ENCODE measurements at places on chromosomes 12 and 14.

- DNase-seq, result peak; percentile 89
These were observed 5.7 kb downstream of the WNT5B start for GRCh38 chr12:1634590-1635191.

GRCh38 chr14:56162476-56162875 is 44.3 kb downstream of the PELI2 start:
- DNase-seq, result no peak

GRCh38 chr14:70149596-70150165 is 39.1 kb downstream of the SLC8A3 start:
- DNase-seq, result no peak

DNA sequence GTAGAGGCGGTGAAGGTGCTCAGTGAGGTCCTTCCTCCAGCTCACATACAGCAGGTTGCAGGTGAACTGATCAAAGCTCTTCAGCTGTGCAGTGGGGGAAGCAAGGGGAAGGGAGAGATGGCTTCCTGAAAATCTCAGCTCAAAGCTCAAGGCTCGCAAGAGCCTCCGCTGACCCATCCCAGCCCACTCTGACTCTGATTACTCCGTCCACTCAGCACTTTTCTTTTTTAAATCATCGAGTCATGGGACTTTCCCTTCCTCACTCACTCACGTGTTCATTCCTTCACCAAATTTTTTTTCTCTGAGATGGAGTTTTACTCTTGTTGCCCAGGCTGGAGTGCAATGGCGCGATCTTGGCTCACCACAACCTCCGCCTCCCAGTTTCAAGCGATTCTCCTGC is 4.7 kb downstream of the ABCD4 start:
- DNase-seq, result no peak

DNA sequence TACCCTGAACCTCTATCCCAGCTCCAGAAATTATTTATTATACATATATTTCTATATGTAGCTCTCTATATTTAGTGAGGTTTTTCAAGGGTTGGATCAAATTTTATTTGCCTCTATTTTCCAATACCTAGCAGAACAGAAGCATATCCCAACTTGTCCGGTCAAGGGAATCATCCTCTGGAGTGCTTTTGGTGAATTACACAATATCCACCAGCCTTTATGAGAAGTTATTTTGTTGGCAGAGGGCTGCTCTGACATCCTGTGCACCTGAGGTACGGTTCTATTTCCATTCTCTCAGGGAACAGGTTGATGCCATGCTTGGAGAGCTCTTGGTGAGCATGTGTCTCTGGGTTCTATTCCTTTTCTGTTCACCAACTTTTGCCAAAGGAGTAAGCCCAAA is 1056.4 kb downstream of the GALC start:
- no peak for DNase-seq

DNA sequence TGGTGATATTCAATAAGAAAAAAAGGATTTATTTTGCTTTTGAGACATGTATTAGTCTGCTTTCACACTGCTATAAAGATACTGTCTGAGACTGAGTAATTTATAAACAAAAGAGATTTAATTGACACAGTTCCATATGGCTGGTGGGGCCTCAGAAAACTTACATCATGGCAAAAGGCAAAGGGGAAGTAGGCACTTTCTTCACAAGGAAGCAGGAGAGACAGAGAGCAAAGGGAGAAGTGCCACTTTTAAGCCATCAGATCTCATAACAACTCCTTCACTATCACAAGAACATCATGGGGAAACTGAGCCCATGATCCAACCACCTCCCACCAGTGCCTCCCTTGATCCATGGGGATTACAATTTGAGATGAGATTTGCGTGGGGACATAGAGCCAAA is 43.9 kb downstream of the BHLHE41 start:
- DNase-seq, result no peak

GRCh38 chr14:74142523-74142922 is 57.8 kb downstream of the LIN52 start:
- no peak for DNase-seq

GRCh38 chr14:50736932-50737419 is 68.9 kb upstream of the SAV1 start:
- DNase-seq, result no peak

DNA sequence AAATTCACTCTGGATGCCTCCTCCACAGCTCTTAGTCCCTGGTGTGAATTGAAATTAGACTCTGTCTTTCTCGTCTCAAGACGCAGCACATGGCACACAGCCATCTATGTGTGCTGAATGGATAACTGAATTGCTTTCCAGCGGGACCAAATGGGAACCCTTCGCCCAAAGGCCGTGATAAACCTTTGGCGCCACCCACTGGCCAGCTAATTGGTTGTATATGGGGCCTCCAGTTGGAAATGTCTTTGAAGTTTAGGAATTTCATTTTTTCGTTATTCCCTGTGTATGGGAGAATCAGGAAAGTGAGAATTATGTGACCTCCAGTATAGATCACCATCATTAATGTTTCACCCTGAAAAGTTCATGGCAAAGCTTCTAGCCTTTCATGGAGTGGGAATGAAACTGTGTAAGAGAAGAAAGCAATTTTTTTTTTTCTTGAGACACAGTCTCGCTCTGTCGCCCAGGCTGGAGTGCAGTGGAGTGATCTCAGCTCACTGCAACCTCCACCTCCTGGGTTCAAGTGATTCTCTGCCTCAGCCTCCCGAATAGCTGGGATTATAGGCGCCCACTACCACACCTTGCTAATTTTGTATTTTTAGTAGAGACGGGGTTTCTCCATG is 9.8 kb upstream of the HSP90AA1 start:
- DNase-seq, result peak; percentile 76

DNA sequence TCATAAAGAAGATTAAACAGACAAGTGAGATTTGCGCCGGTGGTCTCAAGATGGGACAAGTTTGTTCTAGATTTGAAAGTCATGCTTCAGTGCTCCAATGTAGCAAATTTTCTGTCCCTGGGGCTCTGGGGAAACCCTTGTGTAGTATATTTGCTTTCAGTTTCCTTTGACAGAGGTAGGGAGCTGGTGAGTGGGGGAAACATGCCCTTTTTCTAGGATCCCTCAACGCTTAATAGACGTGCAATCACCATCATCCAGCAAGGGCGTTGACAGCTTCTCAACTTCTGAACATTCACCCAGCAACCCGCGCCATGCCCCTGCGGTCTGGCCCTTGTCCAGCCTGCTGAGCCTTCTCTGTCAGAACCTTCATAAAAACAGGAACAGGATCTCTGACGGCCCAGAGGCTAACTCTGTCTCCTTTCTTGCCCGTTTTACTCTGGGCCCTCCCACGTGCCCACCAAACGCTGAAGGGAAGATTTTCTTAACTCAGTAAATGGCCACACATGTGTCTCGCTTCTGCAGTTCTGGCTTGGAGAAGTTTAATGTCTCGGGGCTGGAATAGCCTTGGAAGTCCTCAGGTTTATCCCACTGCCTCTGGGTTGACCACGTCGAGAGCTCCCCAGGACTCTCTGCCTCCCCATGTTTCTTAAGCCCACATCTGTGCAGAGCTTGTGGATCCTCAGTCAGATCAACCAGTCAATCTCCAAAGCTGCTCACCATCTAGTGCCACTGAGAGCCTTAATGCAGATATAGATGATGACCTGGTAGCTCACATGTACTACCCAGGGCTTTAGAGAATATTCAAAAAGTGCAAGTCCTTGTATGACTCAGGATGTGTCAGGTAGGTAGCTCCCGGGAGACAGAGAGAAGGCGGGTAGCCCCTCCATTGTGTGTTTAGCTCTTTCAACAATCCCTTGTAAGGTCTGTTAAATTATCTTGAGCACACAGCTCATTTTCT is 58.1 kb upstream of the CCND2 start:
- peak; percentile 20 for DNase-seq

DNA sequence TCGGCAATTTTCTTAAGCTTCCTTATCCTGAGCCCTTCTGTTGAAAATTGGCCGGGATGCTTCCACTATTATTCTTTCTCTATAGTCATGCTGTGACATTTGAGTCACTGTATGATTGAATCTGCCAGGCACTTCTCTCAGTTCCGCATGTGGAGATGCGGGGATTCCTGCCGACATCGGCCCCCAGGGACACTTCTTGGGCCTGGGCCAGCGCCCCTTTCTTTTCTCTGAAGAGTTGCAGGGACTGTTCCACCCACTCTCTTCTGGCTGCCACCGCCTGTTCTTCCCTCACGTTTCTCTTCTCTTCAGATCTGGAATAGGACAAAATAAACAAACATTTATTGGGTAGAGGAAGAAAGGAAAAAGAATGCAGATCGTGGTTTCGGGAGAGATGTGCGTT is 310.1 kb downstream of the ETNK1 start:
- DNase-seq, result peak; percentile 50

GRCh38 chr12:110246636-110247339 is 34.3 kb upstream of the ATP2A2 start:
- DNase-seq, result no peak

DNA sequence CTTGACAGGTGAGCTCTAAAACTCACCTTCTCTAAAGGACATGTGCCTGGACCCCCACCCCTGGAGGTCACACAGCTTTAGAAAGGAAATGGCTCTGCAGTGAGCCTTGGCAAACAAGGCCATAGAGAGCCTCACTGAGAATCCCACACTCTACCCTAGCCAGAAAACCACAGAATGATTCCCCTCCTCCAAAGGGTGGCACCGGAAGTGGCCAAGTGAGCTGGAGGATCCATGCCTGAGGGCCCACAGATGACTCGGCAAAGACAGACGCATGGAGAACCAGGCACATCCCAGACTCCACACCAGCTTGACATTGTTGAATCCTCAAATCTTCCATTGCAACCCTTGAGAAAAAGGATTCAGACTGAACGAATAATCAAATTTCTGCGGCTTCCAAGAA is 54.2 kb upstream of the PTHLH start:
- DNase-seq, result no peak

DNA sequence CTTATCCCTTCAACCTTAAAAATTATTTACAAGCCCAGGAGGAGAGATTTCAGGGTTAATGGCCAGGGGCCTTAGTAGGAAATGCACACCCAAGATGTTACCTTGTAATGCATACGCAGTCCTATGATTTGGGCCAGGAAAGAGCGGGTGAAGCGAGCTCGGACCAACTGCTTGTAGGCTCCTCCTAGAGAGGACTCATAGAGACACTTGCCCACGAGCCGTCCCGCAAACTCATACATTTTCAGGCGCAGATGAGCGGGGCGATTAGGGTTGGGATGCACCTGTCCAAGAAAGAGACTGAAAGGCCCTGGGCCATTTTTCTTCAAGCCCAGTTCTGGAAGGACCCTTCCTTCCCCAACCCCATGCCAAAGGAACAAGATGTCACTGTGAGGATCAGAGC is 43.0 kb downstream of the AREL1 start:
- DNase-seq, result no peak

DNA sequence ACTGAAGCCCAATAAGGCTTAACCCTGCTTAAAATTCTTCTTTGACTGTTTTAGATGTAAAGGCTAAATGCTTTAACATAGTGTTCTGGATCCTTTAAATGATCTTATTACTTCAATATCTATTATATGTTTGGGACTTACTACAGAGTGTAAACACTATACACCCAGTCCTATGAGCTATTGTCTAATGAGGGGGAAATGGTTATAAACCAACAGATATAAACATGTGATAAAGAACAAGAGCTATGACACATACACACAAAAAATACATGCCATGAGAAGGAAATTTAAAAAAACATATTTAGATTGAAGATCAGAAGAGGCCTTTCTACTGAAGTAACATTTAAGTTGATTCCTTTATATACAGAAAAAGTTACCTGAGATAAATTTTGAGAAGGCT is 505.1 kb downstream of the FOXG1 start:
- no peak for DNase-seq

GRCh38 chr14:84694161-84694560 is 835.8 kb upstream of the FLRT2 start:
- no peak for DNase-seq

DNA sequence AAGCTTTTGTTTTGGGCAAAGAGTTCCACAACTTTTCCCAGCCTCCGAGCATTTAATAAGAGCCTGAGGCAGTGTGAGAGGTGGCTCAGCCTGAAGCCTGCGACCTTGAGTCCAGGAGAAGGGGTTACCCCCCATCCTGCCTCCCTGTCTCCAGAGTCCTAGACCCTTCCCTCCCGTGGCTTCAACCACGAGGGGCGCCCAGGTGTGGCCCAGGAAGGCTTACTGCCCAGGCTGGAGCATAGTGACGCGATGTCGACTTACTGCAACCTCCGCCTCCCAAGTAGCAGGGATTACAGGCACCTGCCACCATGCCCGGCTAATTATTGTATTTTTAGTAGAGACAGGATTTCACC is 641 bp downstream of the LRRC43 start:
- DNase-seq, result no peak

DNA sequence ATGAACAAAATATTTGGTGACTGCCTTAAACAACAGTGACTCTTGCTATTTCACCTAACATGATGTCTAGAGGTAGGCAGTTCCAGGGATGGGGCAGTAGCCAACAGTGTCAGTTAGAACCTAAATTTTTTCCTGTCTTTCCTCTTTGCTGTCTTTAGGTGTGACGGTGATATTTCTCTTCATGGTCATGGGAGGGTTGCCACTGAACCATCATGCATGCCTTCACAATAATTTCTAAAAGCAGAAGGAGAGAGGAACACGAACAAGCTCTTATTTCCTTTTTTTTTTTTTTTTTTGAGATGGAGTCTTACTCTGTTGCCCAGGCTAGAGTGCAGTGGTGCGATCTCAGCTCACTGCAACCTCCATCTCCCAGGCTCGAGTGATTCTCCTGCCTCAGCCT is 2.4 kb downstream of the CCDC63 start:
- DNase-seq, result no peak

DNA sequence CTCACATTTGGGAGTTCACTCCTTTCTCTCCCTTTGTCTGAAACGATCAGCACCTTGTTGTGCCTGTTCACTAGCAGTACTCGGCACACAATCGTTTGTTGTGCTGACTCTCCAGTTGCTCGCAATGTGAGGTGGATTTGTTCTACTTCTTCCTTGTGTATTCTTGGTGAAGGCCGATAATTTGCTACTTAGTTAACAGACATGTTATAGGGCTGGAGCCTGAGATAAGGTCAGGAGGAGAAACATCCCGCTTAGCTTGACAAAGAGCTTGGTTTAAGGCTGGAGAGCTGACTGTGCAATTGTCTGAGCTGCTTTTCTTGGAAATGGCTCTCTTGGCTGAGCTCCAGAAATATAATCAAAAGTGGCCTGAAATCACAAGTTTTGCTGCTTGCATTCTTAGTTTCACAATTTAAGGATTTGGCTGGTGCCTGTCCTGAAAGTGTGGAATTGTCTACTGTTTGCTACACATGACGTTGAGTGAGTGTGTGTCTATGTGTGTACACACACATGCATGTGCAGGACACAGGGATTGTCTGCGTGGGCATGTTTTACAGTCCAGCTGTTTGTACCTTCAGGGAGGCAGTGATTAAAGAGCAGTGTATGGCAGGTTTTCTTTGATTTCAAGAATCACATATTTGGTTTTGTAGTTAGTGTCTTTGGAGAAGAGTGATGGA is 77.7 kb downstream of the ARF6 start:
- no peak for DNase-seq

DNA sequence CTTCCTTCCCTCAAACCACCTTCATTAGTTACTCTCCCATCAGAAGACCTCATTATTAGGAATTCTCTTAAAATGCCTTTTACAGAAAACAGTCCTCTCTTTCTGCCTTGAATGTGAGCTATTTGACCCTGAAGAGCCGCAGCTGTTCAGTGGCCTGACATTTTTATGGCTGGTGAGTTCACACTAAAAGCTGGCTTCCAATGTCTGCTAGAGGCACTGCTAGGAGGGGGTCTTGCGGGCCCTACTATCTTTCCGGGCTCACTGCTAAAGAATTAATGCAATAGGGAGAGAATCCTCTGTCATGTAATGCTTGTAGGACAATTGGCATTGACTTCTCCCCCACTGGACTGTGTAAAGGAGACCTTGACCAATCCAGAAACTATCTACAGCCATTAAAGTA is 87.7 kb downstream of the GPR135 start:
- no peak for DNase-seq

Data from H9 (cell line).